Effector memory CD4-positive, alpha-beta T cell (primary cell): ENCODE measurements at places on chromosomes 4 and X.

DNA sequence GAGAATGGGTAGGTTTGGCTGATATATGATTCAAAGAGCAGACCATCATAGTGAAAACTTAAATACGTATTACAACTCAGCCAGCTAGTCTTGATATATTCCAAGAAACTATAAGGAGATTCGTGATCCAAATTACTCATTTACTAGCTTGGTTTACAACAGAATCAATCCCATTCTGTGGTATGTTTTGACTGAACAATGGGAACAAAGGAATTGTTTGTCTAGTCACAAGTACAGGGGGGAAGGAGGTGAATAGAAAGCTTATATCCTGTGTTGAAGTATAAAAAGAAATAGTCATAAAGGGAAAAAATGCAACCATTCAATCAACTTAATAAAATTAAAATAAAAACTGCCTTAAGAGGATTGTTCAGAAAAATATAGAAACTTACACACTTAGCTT is 17.0 kb downstream of the C4orf54 start:
- no peak for DNase-seq

- DNase-seq: no peak
Observed at GRCh38 chr4:6184169-6184568, 16.2 kb downstream of the JAKMIP1 start.

GRCh38 chrX:43481576-43481975 is 174.5 kb upstream of the MAOA start:
- no peak for DNase-seq

DNA sequence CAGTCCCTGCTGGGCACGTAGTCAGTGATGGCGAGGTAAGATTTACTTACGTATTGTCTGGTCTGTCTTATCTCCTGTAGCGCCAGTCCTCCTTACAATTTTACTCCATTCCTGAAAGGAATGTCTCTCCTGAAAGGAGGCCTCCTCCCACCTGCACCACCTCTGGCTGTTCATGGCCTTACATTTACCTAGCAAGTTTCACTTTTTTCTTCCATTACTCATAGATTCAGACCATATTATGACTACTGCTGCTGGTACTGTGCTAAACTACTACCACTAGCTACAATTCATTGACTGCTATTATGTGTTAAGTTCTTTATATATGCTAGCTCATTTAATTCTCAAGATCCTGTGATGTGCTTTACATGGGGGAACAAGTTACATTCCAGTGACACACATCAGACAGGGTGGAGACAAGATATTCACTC is 189.9 kb downstream of the BMPR1B start:
- DNase-seq: no peak

- no peak for DNase-seq
Observed at GRCh38 chr4:159159611-159160010, 56.7 kb downstream of the RAPGEF2 start.

- no peak for DNase-seq
Observed at GRCh38 chr4:107472265-107472948, 247.6 kb downstream of the PAPSS1 start.

- no peak for DNase-seq
Observed at GRCh38 chrX:118459494-118459893, 36.1 kb upstream of the DOCK11 start.

DNA sequence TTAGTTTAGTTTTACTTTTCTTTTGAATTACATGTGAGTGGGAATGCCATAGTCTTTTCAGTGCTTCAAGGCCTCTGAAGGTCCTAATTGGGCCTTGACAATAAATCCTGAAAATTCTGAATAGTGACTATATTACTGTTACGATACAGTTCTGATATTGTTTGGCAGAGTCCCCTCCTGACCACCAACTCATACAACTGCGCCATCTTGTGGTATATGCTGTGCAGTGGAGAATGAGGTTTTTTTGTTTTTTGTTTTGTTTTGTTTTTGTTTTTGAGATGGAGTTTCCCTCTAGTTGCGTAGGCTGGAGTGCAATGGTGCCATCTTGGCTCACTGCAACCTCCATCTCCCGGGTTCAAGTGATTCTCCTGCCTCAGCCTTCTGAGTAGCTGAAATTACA is 56.6 kb upstream of the CHRDL1 start:
- DNase-seq: no peak

- DNase-seq: no peak
Observed at GRCh38 chrX:3567686-3568085, 145.8 kb downstream of the PRKX start.

GRCh38 chr4:140047017-140047640 is 106.9 kb downstream of the MAML3 start:
- DNase-seq: no peak

DNA sequence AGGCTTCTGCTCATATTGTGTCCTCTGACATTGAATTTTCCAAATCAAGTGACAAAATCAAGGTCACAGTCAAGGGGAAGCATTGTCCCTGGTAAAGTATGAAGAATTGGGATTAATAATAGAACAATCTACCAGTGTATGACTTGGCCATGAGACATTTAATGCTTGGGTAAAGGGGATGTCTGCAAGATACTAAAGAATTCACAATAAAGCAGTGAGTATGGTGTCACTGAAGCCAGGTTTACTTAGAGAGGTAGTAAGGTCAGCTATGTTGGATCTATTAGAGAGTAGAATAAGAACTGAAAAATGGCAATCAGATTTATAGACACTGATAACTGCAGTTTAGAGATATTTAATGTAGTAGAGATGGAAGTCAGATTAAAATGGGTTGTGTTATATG is 349.2 kb downstream of the BMPR1B start:
- DNase-seq: no peak
